ENCODE measurements at places on chromosomes 6 and 20.

- no peak overlapping the region for H3K27ac ChIP-seq
- H3K4me3 ChIP-seq = no peak overlapping the region
- no peak for DNase-seq
- no peaks in the 10 kb centered on the region for H3K4me1 ChIP-seq
- no peaks in the 10 kb centered on the region for H3K36me3 ChIP-seq
Observed at GRCh38 chr6:32792901-32793435, 23.8 kb downstream of the HLA-DOB start.

DNA sequence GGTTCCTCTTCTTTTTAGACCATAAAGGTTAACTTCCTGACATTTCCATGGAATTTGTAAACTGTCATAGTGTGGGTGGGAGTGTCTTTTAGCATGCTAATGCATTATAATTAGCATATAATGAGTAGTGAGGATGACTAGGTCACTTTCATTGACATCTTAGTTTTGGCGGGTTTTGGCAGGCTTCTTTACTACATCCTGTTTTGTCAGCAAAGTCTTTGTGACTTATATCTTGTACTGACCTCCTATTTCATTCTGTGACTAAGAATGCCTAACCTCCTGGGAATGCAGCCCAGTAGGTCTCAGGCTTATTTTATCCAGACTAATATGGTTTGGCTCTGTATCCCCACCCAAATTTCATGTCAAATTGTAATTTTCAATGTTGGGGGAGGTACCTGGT, 149.6 kb upstream of the SYNCRIP start:
- no peaks in the 10 kb centered on the region for H3K36me3 ChIP-seq
- no peak overlapping the region for H3K4me3 ChIP-seq
- no peaks in the 10 kb centered on the region for H3K27me3 ChIP-seq
- DNase-seq = no peak

- no peak overlapping the region for H3K4me3 ChIP-seq
- no peaks in the 10 kb centered on the region for H3K36me3 ChIP-seq
- no peak overlapping the region for H3K27ac ChIP-seq
- H3K4me1 ChIP-seq = peaks cover 10% of the 10 kb centered on the region
- peaks cover 4% of the 10 kb centered on the region for H3K27me3 ChIP-seq
- no peak for DNase-seq
Observed at GRCh38 chr6:15673666-15674065, 10.8 kb upstream of the DTNBP1 start.

DNA sequence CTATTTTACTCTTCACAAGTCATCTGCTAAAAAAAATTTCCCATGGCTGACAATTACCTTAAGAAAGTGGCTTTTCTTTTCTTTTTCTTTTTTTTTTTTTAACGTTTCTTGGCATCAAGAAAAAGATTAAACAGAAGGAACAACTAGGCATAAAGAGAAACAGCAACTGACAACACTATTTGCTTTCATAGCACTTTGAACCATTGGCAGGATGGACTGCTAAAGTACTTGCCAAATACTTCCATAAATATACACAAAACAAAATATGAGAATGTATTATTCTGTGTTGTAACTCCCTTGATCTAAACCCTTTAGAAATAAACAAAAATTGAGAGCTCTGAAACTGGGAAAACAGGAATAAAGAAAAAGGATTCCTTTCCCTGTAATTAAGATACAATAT, 20.0 kb upstream of the PLN start:
- H3K4me3 ChIP-seq = no peak overlapping the region
- no peaks in the 10 kb centered on the region for H3K4me1 ChIP-seq
- peak overlapping the region; percentile 29 for H3K27ac ChIP-seq
- no peak for DNase-seq

- no peak for DNase-seq
- peaks cover 46% of the 10 kb centered on the region for H3K36me3 ChIP-seq
- peaks cover 32% of the 10 kb centered on the region for H3K4me1 ChIP-seq
- no peaks in the 10 kb centered on the region for H3K27me3 ChIP-seq
Observed at GRCh38 chr6:111718990-111719389, 113.3 kb upstream of the TRAF3IP2 start.

DNA sequence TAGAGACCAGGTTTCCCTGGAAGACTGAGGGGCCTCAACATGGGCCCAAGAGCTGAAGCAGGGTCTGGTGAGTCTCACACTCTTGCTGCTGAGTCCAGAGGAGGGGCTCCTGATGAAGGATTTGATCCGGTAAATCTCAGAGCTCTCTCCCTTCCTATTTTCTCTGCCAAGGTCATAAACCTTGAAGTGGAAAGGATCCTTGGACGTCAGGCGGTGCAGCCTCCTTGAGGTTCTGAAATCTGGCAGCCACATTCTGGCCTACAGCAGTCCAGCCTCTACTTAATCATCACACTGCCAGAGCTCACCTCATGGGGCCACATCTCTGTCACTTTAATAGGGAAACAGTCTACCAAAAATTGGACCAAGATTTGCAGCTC, 24.0 kb downstream of the ACSS1 start:
- H3K36me3 ChIP-seq = peaks cover 18% of the 10 kb centered on the region
- no peaks in the 10 kb centered on the region for H3K27me3 ChIP-seq
- no peak for DNase-seq
- H3K4me1 ChIP-seq = peaks cover 69% of the 10 kb centered on the region
- peak overlapping the region; percentile 45 for H3K27ac ChIP-seq

GRCh38 chr6:12324099-12324498, 33.9 kb downstream of the EDN1 start:
- no peaks in the 10 kb centered on the region for H3K4me1 ChIP-seq
- H3K36me3 ChIP-seq = no peaks in the 10 kb centered on the region
- no peak for DNase-seq
- H3K27ac ChIP-seq = no peak overlapping the region
- H3K4me3 ChIP-seq = no peak overlapping the region
- no peaks in the 10 kb centered on the region for H3K27me3 ChIP-seq

DNA sequence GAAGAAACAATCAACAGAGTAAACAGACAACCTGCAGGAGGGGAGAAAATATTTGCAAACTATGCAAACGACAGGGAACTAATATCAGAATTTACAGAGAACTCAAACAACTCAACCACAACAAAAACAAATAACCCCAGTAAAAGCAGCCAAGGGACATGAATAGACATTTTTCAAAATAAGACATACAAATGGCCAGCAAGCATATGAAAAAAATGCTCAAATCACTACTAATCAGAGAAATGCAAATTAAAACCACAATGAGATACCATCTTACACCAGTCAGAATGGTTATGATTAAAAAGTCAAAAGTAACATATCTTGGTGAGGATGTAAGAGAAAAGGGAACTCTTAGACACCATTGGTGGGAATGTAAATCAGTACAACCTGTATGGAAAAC, 215.0 kb downstream of the THBS2 start:
- no peak overlapping the region for H3K27ac ChIP-seq
- no peaks in the 10 kb centered on the region for H3K27me3 ChIP-seq
- H3K4me3 ChIP-seq = no peak overlapping the region
- DNase-seq = no peak
- no peaks in the 10 kb centered on the region for H3K36me3 ChIP-seq

Data from heart right ventricle (tissue), 16 donors.